ENCODE measurements at places on chromosomes 11 and 22.

DNA sequence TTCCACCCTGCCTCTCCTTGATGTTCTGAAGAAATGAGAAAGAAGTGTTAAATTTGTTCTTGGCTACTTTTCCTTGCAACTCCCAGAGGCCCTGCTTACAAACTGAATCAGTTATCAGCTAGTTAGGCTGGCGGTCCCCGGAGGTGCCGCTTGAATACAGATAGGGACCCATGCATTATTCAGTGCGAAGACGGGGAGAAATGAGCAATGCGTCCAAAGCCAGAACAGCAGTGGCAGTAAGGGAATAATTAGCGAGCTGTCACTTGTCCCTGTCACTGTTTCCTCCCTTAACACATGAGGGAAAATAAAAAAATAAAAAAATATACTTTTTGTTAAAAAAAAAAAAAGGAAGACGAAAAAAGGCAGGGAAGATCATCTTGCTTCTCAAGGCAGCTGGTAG, 528.1 kb downstream of the MN1 start:
- no peak for DNase-seq

GRCh38 chr11:46736615-46737014, 17.6 kb downstream of the F2 start:
- peak; percentile 25 for DNase-seq

DNA sequence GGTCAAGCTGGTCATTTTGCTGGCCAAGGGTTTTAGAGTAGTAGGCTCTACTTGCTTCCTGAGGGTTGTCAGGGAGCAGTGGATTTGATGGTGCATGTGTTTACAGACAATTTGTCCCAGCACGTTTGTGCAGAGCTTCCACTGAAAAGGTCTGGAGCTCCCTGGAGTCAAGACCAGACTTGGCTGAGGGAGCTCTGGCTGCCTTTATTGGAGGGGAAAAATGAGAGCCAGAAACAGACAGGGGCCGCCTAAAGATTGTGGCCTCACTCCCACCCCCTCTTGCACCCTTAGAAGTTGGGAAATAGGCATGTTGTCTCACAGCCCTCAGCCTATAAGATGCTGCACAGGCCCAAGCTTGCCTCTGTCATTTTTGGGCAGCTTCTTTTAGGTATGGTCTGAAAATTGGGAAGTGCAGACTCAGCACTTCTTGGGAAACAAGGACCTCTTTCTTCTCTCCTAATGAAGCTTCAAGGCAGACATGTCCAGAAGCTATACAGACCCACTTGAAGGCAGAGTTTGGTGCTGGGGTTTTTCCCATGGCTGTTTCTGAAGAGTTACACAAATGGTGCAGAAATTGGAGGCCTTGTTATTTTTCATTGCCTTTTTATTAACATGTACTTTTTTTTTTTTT, 55.1 kb downstream of the AMOTL1 start:
- DNase-seq: no peak

DNA sequence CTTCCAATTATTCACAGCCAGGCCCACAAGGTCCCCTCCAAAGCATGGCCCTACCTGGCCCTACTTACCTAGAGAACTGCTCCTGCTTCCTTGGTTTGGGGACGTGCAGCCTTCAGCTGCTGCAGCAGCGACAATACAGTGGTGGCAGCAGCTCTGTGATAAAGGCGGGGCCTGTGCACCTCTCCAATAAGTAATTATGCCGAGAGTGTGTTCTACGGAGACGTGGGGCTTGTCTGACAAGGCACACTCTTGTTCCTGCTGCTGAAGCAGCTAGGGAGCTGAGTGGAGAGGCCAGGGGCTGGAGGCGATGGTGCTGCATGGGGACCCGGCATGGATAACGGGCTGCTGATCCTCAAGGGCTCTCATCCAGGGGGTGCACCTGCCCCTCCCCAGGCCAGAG, 98.0 kb upstream of the THY1 start:
- DNase-seq: no peak

- DNase-seq: peak; percentile 16
Observed at GRCh38 chr11:117876341-117877119, at the start of gene FXYD6. FXYD6 (minus strand) TSS chr11:117876658; CDS start chr11:117842776, 33,882 bp downstream.

GRCh38 chr22:48926136-48926535, 901.5 kb downstream of the BRD1 start:
- no peak for DNase-seq

DNA sequence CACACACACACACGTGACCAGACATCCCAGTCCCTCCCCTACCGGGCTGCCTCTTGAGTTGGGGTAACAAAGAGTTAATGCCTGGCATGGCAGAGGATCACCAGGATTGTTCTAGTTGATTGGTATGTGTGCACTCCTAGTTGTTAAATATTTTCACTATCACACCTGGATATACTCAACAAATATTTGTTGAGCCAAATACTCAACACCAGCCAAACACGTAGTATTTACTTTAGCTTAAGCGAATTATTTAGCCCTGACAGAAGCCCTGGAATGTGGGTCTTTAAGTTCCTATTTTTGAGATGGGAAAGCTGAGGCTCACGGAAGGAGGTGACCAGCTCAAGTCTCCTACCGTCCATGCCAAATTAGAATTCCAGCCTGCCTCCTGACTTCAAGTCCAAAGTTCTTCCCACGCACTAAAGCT, 10.5 kb downstream of the CD3E start:
- no peak for DNase-seq

DNA sequence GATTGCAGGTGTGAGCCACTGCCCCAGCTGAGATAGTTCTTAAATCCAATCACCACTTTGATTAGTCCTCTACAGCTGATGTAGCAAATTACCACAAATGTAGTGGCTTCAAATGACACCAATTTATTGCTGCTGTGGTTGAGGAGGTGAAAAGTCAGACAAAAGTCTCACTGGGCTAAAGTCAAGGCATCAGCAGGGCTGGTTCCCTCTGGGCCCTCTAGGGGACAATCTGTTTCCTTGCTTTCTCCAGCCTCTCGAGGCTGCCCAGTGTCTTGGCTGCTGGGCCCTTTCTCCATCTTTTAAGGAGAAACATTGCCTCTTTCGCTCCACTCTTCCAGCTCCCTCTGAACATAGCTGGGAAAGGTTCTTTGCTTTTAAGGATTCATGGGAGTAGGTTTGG, 50.5 kb upstream of the SHANK2 start:
- no peak for DNase-seq

DNA sequence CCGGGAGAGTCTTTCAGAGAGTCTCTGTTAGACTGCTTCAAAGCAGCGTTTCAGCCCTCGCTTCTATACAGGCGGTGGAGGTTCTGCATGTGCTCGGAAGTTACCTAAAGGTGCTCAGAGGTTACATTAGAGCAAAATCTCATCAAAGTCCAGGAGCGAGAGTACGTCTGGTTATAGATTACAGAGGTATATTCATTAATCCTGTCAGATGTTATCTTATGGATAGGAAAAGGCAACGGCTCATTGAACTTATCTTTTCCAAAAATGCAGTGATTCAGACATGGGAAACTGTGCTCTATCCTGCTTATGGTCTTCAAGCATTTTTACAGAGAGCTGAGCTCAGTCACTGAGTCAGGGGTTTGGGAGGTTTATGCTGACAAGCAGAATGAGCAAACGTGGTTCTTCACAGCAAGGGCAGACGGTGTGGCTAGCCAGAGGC, 9.1 kb upstream of the ZBED5 start:
- DNase-seq: peak; percentile 31

DNA sequence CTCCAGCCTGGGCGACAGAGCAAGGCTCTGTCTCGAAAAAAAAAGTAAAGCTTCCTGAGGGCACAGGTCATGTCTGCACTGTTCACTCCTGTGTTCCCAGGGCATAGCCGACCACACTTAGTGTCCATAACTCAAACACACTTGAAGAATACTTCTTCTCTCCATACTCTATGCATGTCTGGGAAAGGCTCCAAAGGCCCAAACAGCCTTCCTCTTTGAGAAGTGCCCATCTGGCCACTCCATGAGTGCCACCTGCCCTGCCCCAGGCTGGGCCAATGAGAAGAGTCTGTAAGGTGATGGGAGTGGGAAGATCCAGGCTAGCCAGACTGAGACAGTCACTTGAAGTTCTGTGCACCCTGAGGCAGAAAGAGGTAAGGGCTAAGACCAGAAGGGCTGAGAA, 24.7 kb downstream of the DGCR2 start:
- DNase-seq: no peak

GRCh38 chr11:92050305-92050704, 174.3 kb upstream of the FAT3 start:
- DNase-seq: no peak

DNA sequence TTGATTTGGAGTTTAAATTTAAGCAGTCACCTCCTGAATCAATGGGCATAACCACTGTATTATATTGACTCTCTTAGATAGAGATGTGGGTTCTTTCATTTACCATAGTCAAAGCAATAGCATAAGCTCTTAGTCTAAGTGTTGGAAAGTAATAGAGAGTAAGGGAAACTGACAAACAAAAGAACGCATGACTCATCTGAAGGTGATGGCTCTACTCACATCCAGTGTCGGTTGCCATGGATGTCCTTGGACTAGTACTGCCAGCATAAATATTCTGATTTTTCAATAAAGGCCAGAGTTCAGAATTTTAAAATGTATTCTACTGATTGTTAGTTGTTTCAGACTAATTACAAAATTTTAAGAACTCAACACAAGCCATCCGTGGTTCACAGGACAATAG, 444.9 kb upstream of the DDI1 start:
- DNase-seq: no peak

DNA sequence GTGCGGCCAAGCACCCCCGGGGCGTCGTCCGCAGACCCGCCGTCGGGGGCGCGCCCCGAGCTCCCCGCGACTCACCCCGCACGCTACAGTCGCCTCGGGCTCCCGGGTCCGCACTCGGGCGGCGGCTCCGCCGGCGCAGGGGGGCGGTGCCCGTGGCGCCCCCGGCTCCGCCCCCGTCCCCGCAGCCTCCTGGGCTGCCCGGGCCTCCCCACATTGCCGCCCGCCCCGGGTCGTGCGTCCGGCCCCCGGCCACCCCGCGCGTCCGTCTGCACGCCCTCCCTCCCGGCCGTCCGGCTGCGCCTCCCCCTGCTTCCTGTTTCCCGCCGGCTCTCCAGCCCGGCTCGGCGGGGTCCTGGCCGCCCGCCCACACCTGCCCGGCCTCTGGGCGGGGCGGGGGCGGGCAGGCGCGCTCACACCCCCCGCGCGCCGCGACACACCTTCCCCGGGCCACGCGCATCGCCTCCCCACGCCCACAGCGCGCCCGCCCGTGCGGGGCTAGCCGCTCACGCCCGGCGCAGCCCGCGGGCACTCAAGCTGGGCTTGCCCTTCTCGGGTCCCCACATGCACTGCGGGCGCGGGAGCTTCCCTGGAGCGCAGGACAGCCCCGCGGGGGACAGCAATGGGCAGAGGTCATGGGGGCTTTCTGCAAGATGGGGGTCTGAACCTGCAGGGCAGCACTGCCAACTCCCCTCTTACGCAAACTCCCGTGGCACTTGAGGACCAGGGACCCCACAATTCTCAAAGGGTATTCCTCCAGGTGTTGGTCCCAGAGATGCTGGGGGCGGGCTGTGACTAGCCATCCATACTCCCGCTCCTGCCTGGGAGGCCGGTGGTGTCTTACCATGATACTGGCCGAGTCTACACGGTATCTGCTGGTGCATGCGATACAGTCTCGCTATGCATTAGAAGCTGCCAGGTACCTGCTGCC, at the start of gene CARD10:
TSS of gene CARD10 (minus strand) at position 148 of the 928 bp plus-strand sequence. CDS start 215 bp downstream, outside the sequence.
- DNase-seq: no peak

GRCh38 chr11:100515087-100515486, 172.0 kb upstream of the ARHGAP42 start:
- no peak for DNase-seq

GRCh38 chr11:111429066-111429506, 50.0 kb upstream of the POU2AF1 start:
- DNase-seq: peak; percentile 12

GRCh38 chr11:57410287-57410686, 16.6 kb downstream of the SLC43A3 start:
- DNase-seq: peak; percentile 60

GRCh38 chr11:131483877-131484276, 113.5 kb downstream of the NTM start:
- DNase-seq: no peak

GRCh38 chr11:104765401-104766095, 132.7 kb downstream of the CASP12 start:
- no peak for DNase-seq

DNA sequence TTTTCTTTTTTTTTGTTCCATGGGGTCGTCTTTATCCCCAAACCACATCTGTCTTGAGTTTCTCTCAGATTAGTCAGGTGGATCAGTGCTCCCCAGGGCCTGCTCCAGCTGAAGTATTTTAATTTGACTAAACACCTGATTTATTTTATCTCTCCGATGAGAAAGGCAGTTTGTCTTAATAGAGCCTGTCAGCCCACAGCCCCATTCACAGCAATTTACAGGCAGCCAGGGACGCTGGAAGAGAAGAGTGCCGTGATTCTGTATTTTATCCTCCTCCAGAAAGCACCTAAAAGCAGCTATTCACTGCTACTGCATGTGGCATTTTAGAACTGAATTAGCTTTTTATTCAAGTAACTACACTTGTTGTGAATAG, 164.5 kb downstream of the SOX6 start:
- no peak for DNase-seq

- DNase-seq: no peak
Observed at GRCh38 chr11:8624698-8625097, 30.7 kb upstream of the STK33 start.

DNA sequence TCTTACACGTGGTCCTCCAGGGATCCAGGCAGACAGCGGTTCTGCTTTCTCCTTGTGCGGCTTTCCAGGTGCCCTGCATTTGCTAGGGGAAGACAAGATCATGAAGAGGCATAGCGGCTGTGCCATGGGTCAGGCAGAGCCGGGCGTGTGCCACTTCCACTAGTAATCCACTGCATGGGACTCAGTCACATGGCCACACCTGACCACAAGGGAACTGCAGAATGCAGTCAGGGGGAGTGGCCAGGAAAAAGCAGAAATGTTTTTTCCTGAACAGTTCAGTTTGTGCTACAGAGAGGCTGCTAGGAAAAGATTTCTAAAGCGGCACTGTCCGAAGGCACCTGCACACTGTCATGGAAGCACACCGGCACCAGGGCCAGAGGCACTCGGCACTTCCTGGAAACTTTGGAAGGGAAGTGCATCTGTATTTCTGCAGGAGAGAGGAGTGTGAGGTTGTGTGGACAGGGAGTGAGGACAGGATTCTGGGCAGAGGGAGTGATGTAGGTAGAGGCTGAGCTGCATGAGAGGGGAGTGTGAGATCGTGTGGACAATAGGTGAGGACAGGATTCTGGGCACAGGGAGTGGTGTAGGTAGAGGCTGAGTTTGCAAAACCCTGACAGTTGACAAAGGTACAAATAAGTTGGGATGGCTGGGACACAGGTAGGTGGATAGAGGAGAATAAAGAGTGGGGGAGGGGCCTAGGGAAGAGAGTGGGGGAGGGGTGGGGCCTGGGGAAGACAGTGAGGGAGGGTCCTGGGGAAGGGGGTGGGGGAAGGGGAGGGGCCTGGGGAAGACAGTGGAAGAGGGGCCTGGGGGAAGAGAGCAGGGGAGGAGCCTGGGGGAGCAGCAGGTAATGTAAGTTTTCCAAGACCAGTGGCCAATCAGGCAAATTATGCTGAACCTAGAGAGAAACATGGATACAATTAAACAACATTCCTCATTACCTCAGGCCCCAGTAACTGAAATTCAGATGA, 1436.3 kb downstream of the TBC1D22A start:
- DNase-seq: no peak

DNA sequence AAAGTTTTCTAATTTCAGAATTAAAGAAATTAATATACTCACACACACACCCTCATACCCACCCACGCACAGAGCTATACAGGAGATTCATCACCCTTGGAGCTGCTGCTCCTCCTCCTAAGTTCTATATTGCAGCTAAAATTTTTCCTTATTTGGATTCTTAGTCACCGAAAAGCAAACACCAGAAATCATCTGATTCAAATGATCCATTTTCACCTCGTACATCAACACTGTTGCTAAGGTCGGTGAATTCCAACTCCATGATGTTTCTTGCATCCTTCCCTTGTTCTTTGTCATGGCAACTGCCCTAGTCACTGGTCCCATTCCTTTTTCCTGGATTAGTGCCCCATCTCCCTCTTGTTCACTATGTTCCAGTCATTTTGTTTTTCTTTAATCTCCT, 286.2 kb downstream of the GRM5 start:
- DNase-seq: peak; percentile 79

Data from fibroblast of skin of left quadriceps (primary cell).